ENCODE measurements at places on chromosomes 5 and 9.
A peak's percentile ranks its signal among the peaks of the same experiment; 100 is the strongest.

DNA sequence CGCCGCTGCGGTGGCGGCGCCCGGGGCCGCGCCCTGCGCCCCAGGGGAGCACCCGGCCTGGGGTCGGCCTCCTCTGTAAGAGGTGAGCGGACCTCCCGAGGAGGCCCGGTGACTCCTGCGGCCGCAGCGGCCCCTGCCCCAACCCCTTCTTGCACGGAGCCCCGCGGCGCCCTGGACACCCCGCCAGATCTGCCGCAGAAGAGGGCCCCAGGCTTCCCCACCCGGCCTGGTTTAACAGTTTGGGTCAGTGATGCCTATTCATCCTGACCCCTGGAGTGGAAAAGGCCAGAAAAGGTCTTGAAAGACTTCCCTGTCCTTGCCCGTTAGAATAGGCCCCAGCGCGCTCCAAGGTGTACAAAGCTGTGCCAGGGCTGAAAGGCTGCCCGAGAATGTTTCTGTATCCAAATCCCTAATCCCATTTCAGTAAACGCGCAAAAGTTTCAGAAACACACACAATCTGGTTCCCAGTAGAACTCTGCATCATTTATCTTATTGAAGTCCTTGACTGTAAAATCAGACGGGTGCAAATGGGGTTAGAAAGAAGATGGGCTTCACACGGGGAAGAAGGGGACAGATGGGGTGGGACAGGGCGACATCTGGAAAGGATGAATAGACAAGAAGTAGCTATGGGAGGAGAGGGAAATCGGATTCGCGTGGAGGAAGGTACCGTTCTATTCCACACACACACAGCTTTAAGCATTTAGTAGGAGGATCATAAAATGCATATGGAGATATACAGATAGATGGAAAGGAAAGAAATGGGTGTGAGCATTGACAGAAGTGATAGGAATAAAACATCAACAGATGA is 1.1 kb upstream of the SSBP2 start:
- no peak for DNase-seq

- DNase-seq, result peak; percentile 21
Observed at GRCh38 chr5:180470966-180471582, 23.1 kb upstream of the CNOT6 start.

GRCh38 chr5:50710838-50711237 is 44.4 kb downstream of the PARP8 start:
- no peak for DNase-seq

- no peak for DNase-seq
Observed at GRCh38 chr9:95283673-95284072, 33.8 kb downstream of the FANCC start.

- DNase-seq, result no peak
Observed at GRCh38 chr5:126067404-126067803, 355.8 kb upstream of the GRAMD2B start.
